ENCODE measurements at places on chromosomes 16 and 17.

DNA sequence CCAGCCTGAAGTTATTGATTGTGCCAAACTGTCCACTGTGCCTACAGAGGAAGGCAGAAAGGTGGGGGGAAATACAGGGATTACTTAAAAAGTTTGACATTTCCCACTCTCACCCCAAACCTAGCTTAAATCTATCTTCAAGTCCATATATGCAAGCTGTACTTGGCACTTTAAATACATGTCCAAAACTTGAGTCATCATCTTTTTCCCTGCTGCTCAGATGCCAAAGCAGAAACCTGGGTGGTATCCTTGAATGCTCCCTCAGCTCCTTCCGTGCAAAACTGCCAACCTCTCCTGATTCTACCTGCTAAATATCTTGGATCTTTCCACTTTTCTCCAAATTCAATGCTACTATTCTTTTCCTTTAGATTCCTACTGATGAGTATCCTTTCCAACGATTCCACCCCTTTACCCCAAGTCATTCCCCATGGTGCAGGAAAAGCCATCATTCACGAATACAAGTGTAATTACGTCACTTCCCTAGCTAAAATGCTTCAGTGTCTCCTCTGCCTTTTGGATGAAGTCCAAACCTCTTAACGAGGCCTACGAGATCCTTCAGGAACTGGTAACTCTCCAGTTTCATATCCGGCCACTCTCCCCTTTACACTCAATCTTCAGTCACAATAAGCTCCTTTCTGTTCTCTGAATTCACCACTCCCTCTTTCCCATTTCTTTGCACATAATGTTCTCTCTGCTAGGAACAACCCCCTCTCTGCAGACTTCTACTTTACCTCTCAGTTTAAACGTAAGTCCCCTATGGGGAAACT lies 9.3 kb downstream of the BECN1 start:
- DNase-seq: peak; percentile 57

DNA sequence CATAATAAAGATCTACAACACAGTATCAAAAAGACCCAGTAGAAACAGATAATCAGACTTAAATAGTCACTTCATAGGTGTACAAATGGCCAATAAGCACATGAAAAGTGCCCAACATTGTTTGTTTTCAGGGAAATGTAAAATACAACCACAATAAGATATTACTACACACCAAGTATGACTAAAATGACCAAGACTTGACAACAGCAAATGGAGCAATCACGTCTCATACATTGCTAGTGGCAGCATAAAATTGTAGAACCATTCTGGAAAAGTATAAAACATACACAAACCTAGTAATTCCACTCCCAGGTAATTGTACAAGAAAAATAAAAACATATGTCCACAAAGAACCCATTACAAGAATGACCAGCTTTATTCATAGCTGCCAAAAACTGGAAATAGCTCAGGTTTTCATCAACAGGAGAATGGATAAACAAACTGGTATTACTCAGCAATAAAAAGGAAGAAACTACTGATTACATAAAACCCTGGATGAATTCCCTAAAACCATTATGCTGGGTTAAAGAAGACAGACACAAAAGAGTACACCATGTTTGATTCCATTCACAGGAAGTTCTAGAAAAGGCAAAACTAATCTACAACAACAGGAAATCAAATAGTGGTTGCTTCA lies 85.6 kb downstream of the TTC19 start:
- DNase-seq: peak; percentile 16

DNA sequence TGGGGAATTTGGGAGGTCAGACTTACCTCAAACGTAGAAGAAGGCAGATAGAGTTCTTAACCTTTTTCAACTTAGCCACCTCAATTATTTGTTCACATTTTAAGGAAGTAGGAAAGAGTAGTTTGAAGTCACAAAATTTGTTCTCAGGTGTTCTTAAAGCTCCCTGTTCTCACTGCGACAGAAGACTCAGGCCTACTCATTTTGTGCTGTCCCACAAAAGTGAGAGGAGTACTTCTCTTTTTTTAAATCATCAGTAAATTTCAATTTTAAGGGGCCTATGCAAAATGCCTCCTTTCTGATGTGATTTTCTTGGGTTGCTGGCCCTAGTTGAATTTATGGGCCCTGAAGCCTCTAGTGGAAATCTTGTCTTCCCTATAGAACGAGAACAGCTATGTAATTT lies 133.4 kb downstream of the MAP2K6 start:
- no peak for DNase-seq

DNA sequence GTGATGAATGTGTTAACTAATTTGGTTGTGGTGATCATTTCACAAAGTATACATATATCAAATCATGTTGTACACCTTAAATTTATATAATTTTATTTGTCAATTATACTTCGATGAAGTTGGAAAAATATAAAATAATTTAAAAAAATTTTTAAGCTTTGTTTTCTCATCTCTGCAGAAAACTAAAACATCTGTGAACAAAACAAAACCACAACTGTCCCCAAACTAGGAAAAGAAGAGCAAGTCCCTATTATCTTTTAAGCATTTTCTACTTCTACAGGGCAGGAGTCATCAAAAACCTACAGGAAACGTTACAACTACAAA lies 6.5 kb downstream of the HSDL1 start:
- DNase-seq: no peak

DNA sequence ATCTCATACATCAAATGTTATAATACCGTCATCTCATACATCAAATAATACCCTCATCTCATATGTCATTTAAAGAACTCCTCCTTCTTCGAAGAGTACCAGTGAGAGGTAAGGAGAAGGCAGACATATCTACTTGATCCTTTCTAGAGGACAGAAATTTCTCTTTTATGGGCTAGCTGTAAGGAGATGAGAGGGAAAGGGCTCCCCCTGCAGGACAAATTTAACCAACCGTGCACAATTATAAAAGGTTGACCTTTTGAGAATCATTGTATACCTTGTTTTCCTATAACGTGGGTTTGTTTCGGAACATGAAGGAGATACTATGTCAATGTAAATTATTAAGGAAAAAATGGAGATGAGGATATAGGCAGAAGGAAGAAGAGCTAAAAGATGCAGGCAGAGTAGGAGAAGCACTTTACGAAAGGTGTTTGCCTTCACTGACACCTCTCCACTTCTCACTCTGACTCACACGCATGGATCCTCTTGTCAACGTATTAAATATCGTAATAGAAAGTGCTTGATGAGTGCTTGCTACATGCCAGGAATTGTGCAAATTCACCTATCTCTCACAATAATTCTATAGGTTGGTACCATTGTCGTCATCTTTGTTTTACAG lies 465.9 kb upstream of the ERCC4 start:
- no peak for DNase-seq

DNA sequence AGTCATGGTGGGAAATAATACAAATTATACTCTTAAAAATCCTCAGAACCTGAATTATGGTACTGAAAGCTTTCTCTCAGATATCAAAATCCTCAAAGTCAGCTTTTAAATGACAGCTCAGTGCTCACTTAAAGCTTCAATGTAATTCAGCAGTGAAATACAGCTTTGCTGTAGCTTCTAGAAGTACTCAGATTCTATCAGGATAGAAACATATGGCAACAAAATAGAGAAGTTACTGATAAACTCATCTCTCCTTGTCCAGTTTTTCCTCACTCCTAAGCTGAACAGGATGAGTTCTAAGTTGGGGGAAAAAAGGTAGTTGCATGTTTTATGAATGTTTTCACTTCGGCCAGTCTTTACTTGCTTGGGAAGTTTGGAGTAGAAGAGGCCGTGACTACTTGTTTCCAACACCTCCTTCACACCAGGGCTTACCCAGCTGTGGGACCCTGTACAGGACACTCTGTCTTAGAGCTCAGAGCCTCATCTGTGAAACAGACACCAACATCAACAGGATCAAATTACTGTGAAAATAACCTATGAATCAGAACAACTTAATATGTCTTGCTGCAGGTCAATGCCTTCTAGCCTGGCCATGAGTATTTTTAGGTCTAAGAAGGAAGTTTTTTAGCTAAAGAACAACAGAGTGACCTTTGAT lies 30.2 kb downstream of the OGFOD1 start:
- DNase-seq: no peak

DNA sequence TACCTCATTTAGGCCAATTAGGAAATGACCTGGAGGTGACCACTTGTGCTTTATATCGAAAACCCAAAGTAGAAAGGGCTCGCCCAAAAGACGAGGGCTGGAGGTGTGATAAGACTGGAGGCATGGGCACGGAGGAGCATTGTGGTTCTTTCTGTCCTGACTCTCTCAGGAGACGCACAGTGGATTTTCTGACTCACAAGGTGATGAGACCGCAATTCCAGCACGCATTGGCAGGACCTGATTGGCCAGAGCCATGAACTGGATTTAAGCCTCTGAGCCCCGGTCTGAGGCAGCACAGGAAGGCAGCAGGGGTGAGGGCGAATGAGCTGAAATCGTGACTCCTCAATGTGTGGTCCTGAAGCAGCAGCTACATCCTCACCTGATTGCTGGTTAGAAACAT lies 559.1 kb upstream of the SALL1 start:
- DNase-seq: no peak

GRCh38 chr17:80116921-80117380 lies 15.6 kb downstream of the GAA start:
- no peak for DNase-seq

DNA sequence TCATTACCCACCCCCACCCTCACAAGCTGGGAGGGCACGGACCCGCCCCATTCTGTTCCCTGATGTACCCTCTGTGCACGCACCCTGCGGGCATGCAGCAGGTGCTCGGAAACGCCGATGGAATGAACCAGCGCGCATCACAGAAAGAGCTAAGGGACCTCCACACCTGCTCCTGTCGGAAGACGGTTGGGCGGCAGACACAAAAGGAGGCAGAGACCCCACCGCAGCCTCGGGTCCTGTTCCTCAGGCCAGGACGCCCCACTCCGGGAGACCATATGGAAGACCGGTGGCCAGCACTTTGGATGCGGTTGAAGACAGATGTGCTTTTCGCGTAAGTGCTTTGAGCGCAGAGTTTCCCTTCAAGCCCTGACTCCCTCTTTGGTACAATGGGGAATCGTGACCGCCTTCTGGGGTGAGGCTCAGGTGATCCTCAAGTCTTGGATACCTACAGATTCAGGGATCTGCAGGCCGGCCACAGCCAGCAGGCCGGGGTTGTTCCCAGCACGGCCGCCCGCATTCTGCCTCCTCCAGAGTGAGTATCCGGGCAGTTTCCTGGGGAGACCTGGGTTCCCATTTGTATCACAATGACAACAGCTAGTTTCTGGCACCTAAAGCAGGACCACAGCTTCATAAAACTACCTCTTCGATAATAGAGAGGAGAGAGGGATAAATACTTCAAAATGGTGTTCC lies 123.1 kb downstream of the FOXL1 start:
- no peak for DNase-seq

DNA sequence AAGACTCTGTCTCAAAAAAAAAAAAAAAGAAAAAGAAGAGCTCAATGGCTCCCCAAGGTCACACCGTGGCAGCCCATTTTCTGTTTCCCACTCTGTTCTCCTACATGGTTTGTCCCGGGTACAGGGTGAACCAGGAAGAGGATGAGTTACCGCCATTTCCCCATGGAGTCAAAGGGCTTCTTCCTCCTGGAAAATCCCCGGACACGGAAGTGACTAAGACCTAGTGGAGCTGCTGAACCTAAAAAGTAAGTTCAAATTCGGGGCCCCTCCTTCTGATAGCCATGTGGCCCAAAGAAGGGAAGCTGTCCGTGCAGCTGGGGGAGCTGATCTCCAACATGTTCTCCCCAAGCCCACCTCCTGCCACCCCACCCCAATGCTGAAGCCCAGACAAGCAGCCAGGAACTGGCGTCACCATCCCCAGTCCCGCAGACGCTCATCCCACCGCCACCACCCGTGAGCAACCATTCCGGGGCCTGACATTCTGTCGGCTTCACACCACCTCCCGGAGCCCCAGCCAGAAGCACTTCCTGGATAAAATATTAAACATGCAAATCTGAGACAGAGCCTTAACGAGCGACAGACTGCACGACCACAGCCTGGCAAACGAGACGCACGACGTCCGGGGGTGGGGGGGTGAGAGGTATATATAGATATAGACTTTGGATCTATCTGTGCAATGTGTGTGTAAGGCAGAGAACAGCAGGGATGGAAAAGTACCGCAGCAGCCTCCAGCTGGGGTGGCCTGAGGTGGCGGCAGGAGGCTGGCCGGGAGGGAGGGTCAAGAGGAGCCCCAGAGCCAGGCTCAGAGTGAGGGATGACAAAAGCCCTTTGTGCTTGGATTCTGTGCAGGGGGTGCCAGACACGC lies 17.6 kb downstream of the EPOP start:
- no peak for DNase-seq

GRCh38 chr16:51763072-51763661 lies 612.1 kb upstream of the SALL1 start:
- DNase-seq: no peak

- no peak for DNase-seq
Measured at GRCh38 chr17:74137416-74137815, 66.1 kb upstream of the RPL38 start.

Measured in AG04449 (cell line).